ENCODE measurements at places on chromosomes 2 and 18.
A peak's percentile ranks its signal among the peaks of the same experiment; 100 is the strongest.

GRCh38 chr2:46229134-46230063 lies 67.8 kb upstream of the EPAS1 start:
- no peak for DNase-seq

DNA sequence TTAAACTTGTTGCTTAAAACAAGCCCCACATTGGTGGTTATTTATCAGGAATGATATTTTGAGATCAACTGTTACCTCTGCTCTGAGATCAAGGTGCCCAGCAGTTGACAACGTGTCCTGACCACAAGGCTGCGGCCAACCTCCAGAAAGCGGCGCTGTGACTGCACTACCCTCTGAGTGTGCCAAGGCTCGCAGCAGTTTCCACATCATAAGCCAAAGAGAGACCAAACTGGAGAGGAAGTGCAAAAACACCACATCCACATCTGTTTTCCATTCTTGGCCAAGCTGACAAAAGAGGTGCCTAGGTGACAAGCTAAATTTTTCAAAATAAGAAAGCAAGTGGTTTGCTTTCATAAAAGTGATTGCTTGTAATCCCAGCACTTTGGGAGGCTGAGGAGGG lies 410.8 kb upstream of the POU3F3 start:
- DNase-seq: no peak

DNA sequence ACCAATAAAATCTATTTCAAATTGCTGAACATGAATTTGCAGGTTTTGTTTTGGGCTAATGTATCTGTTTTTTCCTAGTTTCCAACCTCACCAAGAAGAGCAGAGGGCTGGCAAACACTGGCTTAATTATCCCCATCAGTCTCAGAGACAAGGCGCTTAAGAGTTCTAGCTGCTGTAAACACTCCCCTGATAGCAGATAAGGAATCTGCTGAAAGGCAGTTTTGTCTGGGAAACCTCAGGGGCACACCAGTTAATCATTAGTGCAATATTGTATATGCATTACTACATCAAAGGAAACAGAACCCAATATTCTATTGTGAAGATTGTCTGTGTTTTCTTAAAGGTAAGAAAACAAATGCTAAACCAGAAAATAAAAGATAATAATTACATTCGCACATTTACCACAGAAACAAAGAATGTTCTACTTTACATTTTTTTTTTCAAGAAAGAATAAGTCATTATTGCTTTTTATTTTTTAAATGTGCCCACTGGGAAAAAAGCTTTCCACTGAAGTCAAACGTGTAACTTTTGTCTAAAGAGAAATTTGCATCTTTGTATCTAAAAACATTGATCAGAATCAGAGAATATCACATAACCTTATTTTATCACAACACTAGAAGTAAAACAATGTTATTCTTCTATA lies 179.1 kb downstream of the ERBB4 start:
- DNase-seq: no peak

GRCh38 chr2:210540900-210541289 lies 15.5 kb upstream of the CPS1 start:
- DNase-seq: no peak

DNA sequence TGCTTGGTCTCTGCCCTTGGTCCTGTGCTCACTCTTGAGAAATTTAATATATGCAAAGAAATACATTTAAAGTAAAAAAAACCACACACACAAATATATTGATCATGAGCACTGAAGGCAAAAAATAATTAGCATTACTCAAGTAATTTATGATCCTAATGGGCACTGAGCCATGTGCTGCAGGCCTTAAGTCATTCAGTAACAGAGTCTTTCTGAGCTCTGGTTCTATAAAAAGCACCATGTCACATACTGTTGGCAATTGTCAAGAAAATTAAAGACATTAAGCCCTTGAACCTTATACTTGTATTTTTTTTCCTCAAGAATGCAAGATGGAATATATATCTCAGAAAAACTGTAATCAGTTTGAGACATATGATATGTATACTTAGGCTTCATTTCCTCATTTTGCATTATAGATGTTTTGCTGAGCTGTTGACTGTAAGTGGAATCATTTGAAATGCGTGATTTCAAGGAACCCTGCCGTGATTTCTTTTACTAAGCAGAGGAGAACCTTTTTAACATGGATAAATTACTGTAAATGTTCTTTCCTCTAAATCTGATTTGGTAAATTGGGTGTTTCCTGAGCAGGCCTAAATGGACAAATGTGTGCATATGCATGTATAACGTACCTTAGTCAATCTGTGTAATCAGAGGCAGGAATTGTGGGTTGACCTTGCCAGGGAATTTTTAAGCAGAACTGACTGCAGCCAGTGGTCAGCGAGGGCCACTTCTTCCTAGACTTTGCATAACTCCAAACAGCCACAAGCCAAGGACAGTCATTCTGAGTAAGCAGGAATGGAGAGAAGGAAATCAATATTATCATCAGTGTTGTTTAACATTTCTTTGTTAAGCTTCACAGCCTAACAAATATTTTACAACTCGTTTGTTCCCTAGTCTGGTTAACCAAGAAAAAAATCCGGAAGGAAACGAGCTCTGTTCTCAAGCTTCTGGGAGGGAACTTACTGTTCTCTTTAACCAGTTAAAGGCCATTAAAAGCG lies 191.5 kb upstream of the ATP5MC3 start:
- no peak for DNase-seq

GRCh38 chr18:78069784-78070664 lies 820.4 kb downstream of the GALR1 start:
- DNase-seq: no peak

DNA sequence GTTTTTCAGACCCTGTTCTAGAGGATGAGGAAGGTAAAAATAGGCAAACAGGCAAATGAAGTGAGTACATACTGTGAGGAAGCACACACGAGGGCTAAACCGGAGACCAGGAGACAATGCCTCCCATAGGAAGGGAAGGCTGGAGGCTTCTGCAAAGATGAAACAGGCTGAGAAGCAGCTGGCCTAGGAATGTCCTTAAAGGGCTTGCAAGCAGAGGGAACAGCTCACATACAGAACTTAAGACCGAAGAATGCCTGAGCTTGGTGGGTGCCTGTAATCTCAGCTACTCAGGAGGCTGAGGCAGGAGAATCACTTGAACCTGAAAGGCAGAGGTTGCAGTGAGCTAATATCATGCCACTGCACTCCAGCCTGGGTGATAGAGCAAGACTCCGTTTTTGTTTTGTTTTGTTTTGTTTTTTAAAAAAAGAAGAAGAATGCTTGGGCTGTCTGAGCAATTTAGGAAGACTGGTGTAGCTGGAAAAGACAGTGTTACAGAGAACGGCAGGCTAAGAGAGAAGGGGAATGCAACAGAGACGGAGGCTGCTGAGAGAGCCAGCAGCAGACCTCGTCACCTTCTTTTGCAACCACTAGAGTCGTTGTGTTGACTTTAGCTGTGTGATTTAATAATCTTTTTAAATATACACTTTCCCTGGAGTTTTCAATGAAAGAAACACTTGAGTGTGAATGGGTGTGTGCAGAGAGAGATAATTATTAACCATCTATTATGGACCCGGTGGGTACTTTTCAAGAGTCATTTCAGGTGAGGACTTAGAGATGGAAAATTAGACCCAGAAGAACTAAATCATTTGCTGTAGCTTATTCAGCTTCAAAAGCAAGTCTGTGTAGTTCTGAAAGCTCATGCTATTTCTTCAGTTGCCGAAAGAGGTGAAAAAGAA lies 232.8 kb downstream of the GALR1 start:
- no peak for DNase-seq

- no peak for DNase-seq
Measured at GRCh38 chr2:2187196-2187595, 143.9 kb downstream of the MYT1L start.

DNA sequence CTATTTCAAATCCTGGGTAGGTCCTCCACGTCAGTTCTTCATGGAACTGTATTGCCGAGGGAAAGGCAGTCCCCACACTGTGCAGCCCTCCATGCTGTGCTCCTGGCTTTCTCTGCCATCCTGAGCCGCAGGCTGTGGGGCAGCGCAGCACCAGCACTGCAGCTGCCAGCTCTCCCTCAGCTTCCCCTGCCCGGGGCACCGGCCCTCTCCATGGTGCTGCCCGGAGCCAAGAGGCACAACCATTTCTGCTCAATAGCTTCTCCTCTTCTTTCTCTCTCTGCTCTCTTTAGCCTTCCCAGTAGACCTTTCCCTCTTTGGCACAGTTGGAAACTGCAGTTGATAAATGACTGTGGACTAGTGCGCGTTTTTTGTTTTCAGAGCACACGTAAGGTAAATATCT lies 12.1 kb downstream of the ANKRD23 start:
- no peak for DNase-seq

- DNase-seq: no peak
Measured at GRCh38 chr18:79525556-79526467, 130.1 kb downstream of the NFATC1 start.

- DNase-seq: no peak
Measured at GRCh38 chr18:10536280-10536679, 10.5 kb downstream of the NAPG start.

DNA sequence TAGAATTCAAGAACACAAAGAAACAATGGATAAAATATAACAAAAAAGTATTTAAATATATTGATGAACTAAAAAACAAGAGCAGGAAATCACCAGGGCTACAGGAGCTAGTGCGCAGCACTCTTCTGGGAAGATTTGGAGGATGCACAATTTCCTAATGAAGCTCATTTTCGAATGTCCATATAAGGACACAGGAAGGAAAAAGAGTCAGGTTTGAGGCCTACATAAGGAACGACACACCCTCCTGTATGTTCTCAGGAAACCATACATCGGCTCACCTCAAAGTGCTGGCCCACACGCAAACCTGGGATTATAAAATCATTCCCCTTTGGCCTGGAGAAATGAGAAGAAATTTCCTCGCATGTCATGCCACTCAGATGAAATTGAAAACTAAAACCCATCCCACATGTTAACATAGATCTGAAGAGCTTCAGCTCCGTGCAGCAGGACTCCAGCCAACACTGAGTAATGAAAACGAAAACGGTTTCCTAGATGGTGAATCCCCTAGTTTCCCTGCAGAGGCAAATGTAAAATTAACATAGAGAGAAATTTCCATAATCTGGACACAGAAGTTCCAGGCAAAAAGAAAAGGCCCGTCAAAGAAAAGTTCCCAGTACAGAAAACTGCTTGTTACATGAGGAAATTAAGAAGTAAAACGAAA lies 825.8 kb downstream of the SOCS6 start:
- DNase-seq: no peak

DNA sequence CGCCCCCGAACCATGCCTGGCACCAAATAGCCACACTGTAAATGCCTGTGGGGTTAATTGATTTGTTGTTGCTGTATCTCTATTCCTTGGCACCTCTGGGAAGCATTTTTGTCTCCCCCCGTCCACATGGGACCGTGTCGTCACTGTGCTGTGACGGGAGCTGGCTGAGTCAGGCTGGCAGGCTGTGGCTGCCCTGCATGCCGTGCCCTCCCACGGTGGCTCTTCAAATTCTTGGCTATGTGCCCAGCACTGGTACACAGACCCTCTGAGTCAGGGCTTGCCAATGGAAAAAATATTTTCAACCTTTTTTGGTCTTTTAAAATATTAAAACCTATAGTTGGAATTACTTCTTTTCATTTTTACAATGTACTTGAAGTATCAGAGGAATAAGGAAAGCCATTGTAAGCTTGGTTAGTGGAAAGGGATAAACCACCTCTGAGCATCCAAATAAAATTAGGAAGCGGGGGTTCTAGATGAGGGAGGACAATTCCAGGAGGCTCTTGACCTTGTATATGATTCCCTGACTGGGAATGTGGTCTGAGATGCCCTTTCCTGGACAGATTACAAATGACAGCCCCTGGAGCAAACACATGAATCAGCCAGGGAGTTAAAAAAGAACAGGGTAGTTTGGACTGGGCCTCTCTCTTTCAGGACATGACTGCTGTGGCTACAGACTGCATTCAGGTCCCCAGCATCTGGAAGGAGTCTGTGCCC lies 59.4 kb downstream of the DGKD start:
- peak; percentile 86 for DNase-seq

- DNase-seq: no peak
Measured at GRCh38 chr2:127313406-127313805, 19.5 kb upstream of the ERCC3 start.

GRCh38 chr2:69212238-69213028 lies 174.6 kb downstream of the GFPT1 start:
- no peak for DNase-seq

DNA sequence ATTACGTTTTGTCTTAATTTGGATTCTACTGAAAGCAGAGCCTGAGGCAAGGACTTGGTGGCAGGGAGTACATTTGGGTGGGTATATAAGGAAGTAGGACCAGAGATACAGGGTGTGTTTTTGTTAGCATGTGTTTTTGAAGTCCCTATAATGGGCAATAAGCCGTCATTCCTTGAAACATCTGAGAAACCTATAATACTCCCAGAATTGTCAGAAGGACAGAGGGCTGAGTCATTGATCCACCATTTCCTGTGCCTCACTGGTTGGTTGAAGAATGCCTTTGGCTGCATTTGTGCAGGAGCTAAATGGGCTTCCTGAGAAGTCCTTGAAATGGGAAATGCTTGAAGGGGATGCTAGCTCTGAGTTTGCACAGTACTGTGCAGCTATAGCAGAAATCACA lies 281.8 kb upstream of the ZEB2 start:
- DNase-seq: no peak

DNA sequence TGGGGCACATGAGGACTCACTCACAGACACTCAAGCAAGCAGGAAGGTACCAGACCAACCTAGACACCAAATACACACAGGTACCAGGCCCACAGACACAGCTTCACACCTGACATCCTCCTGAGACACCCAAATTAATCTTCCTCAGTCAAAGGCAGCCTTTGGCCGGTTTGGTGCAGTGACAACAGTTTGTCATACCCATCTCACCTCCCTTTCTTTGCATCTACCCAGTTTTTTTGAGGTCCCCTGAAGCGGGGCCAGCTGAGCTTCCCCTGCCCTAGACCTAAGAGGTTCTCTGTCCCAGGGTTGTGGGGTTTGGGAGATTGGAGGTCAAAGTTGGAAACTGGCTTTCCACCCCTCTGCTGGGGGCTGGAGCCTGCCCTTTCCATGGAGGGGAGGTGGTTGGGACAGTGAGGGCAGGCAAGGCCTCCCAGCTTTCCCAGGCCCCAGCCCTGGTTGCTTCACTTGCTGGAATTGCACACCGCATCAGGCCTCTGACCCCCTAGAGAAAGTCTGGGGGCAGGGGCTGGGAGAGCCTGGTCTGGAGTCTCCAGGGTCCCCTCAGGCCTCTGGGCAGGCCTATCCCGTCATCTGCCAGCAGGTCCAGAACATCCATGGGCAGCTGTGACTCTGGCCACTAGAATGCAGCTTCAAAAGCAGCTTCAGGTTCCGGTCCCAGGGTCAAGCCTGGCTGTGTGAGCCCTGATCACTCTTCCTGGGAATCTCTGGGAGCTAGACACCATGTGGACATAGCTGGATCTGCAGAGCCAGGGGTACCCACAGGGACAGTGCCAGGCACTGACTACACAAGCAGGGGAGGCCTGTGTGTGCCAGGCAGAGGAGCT lies 12.5 kb upstream of the TEX261 start:
- no peak for DNase-seq

DNA sequence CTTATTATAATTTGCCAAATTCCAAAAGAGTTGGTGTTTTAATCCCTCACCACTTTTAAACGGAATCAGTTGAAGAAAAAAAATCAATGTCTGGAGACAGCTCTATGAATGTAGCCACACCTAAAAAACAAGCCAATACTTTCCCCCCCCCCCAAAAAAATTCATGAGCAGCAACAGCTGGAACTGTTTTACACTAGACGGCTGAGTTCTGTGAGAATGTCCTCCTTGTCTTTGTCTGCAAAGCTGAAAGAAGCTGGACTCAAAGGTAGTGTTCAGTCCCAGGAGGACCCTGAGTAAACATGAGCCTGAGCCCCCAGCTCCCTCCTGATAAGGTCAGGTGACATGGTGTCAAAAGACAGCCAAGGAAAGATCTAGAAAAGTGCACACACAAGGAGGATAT lies 68.2 kb downstream of the ZNF521 start:
- DNase-seq: no peak

- no peak for DNase-seq
Measured at GRCh38 chr2:145654746-145655145, 1134.8 kb upstream of the ZEB2 start.
